ENCODE measurements at places on chromosomes 11 and 22.
A peak's percentile ranks its signal among the peaks of the same experiment; 100 is the strongest.

GRCh38 chr11:134864968-134865305 lies 452.9 kb upstream of the B3GAT1 start:
- no peak for DNase-seq

DNA sequence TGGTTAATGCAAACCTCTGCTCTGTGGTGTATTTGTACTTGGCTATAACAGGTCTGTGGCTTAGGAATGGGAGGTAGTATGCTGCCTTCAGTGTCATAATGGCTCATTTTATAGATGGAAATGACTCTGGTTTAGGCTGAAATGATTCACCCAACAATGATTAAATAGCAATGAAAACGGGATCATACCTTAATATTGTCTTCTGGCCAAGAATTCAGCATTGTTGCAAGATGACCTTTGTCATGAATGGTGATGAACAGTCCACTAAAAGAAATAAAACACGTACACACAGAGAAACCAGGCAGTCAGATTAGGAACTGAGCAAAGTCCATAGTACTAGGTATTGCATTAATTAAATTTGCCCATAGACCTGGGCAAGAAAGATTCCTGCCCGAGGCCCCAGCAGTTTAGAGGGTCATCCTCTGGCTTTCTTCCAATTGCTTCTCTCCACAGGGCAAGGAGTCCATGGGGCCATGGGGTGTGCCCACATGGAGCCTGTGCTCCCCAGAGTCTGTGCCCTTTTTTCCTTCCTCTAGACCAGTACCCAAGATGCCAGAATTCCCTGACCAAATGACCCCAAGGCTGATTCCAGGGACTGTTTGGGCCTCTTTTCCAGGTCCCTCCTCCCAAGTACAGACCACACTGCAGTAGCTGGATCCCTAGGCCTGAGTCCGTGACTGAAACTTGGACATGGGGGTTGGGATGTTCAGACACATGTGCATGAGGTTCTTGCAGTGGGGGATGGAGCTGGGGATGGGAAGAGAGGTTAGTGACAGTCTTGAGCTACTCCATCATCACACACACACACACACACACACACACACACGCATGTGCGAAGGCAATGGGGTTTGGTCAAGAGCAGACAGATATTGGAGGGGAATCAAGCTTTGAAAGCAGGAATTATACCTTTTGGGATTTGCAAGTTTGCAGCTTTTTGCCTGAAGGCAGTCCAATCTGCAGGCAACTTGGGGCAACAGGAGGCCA lies 134.2 kb downstream of the CCDC81 start:
- no peak for DNase-seq

GRCh38 chr11:15690320-15690719 lies 575.6 kb downstream of the INSC start:
- DNase-seq = no peak

- no peak for DNase-seq
Observed at GRCh38 chr11:2554338-2555207, 109.8 kb downstream of the KCNQ1 start.

DNA sequence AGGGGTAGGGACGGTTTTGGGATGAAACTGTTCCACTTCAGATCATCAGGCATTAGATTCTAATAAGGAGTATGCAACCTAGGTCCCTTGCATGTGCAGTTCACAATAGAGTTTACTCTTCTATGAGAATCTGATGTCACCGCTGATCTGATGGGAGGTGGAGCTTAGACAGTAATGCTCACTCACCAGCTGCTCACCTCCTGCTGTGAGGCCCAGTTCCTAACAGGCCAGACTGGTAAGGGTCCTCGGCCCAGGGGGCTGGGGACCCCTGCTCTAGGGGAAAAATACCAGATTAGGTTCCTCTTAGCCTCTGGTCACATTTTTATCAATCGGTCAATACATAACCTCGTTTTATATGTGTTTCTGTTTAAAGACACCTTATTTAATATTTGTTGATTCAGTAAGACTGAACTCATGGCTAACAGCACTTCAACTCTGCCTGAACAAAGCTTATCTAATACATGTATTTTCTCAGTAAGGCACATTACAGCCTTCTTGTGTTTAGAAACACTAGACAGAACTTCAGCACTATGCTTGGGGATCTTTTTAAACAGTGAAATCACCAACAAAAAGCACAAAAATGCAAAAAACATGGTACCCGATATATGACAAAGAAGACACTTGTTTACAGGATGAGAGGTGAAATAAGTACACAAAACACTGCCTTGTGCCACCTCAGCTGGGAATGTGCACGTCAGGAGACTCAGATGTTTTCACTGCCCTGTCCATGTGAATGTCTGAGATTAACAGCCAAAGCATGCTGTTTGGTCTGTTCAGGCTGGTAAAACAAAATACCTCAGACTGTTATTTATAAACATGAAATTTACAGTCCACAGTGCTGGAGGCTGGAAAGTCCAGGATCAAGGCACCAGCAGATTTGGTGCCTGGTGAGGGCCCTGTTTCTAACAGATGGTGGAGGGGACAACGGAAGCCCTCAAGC lies 107.5 kb downstream of the USP35 start:
- no peak for DNase-seq

- no peak for DNase-seq
Observed at GRCh38 chr11:45518141-45518832, 147.1 kb downstream of the CHST1 start.

DNA sequence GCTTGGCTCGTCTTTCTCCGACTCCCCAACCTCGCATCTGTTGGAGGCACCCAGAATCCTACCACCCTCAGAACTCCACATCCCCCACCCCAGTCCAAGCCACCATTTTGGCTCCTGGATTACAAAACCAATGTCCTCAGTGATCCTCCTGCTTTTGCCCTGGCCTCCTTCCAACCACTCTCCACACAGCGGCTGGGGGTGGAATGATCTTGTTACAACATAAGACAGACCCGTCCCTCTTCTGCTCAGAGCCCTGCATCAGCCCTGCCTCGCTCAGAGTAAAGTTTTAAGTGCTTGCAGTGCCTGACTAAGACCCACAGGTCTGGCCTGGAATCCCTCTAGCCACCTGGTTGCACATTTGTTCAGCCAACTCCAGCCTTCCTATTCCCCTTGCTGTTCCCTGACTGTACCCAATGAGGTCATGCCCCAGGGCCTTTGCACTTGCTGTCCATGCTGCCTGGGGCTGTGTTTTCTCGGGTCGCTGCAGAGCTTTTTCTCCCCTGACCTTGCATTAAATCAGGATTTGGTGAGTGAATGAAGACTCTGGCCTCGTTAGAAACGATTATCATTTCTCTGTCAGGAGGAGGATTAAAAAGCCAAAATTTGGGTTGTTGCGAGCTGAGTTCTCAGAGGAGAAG lies 67.3 kb downstream of the IGF2 start:
- no peak for DNase-seq

- DNase-seq = no peak
Observed at GRCh38 chr11:8332196-8332595, 68.5 kb upstream of the LMO1 start.

DNA sequence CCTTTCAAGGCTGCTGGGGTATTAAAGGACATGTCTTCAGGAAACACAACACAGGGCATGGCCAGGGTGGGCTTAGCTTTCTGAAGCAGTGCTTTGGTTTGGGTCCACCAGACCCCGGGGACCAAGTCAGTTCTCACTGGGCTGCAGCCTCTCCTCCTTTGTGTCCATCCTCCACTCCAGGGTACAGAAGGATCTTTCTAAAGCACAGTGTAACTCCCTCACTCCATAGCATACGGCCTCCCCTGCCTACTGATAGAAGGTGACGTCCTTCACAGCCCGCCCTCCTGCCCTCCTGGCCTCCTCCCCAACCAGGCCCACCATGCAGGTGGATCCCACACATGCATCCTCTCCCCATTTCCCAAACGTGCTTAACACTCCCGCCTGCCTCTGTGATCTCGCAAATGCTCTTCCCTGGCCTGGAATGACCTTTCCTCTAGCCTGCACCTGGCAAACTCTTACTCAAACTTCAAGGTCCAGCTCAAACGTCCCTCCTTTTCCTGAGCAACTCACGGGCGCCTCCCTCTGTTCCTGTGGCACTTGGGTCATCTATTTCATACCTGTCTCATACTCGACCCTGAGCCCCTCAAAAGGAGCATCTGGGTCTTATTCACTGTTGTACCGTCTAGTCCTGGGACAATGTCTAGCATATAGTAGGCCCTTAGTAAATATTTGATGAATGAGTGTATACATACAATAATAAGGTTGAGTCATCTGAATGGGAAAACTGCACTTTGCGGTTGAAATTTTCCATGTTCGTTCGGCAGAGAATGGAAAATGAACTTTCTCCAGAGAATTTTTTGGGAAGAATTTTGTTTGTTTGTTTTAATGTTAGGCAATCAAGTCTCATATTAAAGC lies 187.7 kb downstream of the EFCAB6 start:
- DNase-seq = no peak

DNA sequence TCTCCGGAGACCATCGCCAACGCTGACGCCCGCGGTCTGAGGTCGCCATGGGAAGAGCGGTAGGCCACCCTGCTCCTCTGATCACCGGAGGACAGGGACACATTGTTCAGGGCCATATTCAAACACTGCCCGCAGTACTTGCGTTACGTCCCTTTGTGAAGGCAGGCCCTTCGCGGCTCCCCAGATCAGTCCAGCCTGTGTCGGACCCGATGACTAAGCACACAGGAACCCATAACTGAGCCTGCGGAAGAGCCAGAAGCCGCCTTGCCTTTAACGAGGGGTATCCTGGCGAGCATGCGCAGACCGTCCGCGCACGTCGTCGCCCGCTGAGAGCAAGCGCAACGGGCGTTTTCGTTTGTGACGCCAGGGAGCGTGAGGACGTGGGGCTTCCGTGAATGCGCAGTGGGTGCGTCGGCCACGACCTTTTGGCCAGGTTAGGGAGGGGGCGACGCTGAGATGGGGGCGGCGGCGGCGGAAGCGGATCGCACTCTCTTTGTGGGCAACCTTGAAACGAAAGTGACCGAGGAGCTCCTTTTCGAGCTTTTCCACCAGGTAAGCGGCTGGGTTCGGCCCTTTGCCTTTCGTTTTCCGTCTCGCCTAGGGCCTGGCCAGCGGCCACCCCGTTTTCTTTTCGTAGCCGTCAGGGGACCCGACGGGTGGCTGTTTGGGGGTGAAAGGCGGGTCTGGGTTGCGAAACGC lies at the start of the genes C11orf71 and RBM7:
Gene C11orf71, minus strand, starts transcription at position 296 of the 699 bp plus-strand sequence. Its CDS starts 180 bp downstream, at position 116.
Gene RBM7, plus strand, starts transcription at position 451 of the 699 bp plus-strand sequence. Its CDS starts 6 bp downstream, at position 457.
- DNase-seq = peak; percentile 100

- peak; percentile 24 for DNase-seq
Observed at GRCh38 chr22:39343259-39344045, 6.3 kb upstream of the SYNGR1 start.

DNA sequence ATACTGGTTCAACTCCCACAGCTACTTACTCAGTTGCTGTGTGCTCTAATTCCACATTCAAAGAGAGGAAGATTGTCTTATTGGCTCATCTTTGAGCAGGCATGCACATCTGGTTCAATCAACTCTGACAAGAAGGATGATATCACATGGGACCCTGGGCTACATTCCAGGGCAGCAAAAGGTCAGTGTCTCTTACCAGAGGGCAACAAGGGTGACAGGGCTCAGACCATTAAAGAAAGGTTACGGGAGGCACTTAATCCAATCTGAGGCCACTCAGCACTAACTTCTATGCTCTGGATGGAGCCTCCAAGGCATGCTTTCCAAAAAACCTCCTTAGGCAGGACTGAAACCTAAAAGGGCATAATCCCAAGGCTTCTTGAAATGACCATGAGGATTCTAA lies 549.4 kb upstream of the API5 start:
- DNase-seq = no peak

DNA sequence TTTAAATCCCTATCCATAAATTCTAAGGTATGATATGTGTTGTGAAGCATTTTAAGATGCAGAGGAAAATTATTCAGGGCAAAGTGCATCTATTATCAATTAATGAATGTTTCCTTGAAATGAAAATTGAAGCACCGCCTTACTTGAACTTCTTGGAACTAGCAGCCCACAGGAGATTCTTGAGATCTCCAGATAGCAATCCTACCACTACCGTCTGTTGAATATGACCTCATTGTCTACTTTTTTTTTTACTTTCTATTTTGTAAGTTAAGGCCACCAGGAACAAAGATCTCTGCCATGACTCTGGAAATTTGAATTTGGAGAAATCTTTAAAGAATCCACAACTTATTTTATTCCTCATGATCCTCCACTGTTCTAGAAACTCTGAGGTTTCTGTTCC lies 808.7 kb downstream of the KCNA4 start:
- no peak for DNase-seq

- DNase-seq = no peak
Observed at GRCh38 chr11:134537941-134538340, 125.9 kb upstream of the B3GAT1 start.

GRCh38 chr11:22666688-22667439 lies 453 bp downstream of the GAS2 start:
- no peak for DNase-seq

- DNase-seq = peak; percentile 56
Observed at GRCh38 chr11:67437082-67437808, at the start of gene PTPRCAP. PTPRCAP (minus strand) TSS chr11:67437682; CDS start chr11:67437619, 63 bp downstream.

GRCh38 chr11:131186629-131187101 lies 183.8 kb upstream of the NTM start:
- no peak for DNase-seq
